Stimulated activated CD4-positive, alpha-beta T cell treated with anti-CD3 and anti-CD28 coated beads, Interleukin-2, amount 100 ng/mL, for 4 hours (primary cell): ENCODE measurements at places on chromosomes 3 and 15.

GRCh38 chr15:48278666-48279065 is 52.6 kb upstream of the DUT start:
- DNase-seq, result no peak

DNA sequence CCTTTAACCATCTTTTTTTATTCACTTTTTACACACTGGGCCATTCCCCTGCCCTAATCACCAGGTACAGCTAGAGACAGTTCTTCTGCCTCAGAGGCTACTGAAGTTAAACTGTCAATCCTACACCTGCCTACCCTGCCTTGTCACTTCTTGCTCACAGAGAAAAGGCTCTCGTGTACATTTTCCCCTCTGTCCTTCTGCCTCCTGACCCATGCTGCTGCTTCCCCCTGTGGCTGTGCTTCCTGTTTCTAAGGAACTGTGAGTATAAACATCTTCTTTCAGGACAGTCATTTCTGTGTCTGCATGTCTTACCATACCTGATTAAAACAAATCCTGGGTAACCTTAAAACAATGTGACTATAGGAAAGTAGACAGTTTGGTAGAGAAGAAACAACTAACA is 236.4 kb upstream of the MRPL3 start:
- DNase-seq, result no peak

- no peak for DNase-seq
Observed at GRCh38 chr3:110198717-110199587, 861.6 kb upstream of the DPPA4 start.

DNA sequence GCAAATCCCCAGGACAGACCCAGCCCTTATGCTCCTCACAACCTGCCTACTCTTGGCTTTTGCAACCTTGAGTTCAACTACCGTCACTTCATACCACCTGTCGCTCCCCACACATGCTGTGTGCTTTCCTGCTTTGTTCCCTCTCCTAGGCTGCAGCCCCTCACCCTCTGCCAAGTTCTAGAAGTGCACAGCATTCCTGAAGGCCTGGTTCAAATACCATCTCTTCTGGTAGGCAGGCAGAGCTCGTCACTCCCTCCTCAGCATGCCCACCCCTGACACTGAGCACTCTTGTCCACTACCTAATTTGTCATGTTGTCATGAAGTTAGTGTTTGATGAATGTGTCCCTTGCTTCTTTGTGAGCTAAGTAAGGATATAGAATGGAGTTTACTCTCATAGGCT is 129.6 kb downstream of the SEMA6D start:
- no peak for DNase-seq

DNA sequence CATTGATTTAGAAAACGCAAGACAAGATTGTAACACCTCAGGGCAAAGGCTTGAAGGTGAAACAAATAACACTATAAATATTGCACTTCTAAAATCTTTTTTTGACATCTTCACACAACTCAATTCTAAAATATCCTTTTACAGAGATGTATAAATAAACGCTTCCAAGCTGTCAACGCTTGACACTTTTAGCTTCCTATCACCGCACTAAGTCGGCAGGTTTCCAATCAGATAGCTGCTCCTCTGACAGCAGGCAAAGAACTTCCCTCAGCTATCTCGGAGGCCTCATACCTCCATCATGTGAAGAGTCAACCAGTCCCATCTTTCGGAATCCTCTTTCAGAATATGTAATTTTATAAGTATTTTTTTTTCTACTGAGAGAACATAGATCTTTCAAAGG is 71.0 kb downstream of the PCOLCE2 start:
- DNase-seq, result no peak

DNA sequence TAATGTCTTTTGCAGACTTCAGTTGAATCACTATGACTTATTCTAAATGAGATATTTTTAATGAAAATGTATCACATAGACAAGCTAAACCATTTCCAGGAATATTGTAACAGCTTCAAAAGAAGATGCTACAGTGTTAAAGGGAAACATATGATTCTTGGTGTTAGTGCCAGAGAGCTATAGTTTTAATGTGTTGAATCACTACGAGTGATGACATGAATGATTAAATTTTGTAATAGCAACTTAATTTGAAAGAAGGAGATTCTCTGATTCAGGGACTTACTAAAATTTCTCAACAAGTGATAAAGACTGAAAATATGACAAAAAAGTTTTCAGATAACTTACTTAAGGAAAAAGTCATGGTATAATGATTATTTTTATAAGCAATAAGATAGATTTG is 267.3 kb upstream of the SLITRK3 start:
- DNase-seq, result no peak

DNA sequence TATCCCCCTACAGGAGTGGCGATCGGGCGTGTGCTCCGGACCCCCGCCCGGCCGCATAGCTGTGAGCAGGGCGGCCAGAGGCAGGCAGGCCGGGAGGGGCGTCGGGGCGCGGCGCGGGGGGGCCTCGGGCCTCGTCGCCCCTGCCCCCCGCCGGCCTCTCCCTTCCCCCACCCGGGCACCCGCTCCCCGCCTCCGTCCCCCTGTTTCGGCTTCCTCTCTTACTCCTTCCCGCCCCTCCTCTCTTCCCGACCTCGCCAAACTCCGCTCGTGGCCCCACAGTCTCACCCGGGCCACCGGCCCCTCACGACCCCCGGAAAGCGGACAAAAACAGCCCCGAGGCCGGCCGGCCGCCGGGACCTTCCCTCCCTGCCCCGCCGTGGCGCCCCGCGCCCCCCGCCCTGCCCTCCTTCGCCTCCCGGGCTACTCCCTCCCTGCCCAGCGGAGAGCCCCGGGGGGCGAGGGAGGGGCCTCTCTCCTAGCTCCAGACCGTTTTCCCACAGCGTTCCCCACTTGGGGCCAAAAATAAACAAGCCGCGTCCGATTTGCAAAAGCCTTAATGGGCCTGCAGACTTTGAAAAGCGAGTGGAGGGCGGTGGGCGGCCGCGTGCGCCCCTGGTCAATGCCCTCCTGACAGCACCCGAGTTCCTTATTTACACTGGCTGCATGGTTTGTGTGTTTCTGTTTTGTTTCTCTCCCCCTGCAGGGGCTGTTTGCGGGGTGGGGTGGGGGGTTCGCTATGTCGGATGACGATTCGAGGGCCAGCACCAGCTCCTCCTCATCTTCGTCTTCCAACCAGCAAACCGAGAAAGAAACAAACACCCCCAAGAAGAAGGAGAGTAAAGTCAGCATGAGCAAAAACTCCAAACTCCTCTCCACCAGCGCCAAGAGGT is 1.0 kb downstream of the UBE2E1 start:
- DNase-seq, result no peak

DNA sequence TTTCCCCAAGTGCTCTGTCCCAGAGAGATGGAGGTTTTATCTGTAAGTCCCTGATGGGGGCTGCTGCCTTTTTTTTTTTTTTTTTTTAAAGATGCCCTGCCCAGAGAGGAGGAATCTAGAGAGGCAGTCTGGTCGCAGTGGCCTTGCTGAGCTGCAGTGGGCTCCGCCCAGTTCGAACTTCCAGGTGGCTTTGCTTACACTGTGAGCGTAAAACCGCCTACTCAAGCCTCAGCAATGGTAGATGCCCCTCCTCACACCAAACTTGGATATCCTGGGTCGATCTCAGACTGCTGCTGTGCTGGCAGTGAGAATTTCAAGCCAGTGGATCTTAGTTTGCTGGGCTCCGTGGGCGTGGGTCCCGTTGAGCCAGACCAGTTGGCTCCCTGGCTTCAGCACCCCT is 51.6 kb downstream of the SLC2A2 start:
- no peak for DNase-seq

DNA sequence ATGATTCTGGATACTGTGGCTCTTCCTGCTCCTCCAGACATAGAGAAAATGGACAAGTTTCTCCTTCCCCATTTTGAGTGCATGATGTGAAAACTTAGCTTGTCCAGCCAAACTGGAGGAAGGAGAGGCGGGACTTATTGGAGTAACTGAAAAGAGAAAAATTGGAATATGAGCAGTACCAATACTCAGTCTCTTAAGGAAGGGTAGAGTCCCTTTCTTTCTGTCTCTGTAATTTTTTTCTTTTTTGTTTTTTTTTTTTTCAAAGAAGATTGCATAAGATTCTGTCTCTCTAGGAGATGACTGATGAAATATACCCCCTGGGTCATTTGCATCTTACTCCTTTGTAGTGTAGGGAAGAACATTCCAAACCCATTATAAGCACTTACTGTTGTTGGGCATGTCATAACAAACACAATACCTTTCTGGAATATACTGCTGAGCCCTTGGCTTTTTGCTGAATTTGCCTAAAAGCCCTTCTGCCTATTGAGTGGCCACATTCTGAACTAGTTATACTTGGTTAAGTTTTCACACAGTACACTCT is 498.1 kb upstream of the TPRG1 start:
- no peak for DNase-seq

DNA sequence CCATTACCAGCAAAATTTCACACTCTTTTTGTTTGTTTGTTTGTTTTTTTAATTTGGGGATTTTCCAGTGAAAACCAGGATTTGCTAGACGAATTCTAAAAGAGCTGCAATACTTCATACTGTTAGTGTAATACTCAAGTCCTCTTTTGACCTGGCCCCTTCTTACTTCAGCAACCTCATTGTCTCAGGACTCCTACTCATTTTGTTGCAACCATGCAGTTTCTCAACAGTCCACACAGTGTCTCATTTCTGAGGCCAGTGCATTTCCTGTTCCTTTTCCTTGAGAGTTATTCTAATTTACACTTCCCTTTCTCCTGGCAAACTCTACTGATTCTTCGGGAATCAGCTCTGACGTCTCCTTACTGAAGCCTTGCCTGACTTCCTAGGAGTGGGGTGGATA is 35.6 kb downstream of the NSUN3 start:
- DNase-seq, result no peak

- no peak for DNase-seq
Observed at GRCh38 chr3:49747792-49748480, 24.2 kb upstream of the GMPPB start.

- DNase-seq, result no peak
Observed at GRCh38 chr15:28899061-28899738, 13.4 kb downstream of the APBA2 start.

DNA sequence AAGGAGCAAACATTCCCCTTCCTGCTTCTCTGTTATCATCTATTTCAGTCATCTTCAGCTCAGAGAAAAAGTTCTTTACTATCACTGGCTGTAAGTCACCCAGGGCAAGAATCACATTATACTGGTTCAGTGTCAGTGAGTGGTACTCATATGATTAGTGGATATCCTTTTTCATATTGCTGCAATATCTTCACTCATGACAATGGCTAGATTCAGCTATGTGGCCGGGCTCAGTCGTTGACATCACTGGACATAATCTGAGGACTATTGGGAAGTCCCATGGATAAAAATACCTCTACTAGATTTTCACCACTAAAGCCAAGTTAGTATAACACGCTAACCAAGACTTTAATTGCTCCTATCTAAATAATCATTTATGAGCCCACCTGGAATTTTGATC is 91.3 kb upstream of the UBE2E2 start:
- DNase-seq, result no peak

DNA sequence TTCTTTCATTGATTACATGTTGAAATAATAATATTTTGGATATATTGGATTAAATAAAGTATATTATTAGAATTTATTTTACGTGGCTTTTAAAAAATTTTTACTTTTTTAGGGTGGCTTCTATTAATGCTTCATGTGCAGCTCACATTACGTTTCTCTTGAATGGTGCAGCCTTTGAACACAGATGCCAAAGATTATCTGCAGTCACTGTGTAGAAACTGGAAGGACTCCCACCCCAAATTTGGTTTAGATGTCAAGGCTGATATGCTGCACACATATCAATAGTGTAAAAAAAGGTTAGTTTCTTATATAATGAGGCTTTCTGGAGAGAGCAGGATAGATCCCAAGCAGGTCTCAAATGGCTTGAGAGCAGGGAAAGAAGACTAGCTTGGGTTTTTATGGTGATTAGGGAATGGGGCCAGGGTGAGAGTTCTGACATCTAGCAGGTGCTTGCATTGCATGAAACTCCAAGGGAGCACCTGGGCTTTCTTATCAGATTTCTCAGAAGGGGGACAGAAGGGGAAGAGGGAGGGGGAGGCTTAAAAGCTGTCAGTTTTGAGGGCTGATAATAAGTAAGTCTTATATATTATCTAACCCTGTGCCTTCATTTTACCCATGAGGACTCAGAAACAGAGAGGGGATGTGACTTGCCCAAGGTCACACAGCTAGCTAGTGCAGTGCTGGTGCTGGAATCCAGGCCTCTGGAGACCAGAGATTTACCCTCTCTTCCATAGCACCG is 89.6 kb downstream of the CHST2 start:
- DNase-seq, result no peak

GRCh38 chr3:148604270-148605085 is 93.2 kb upstream of the AGTR1 start:
- no peak for DNase-seq

- no peak for DNase-seq
Observed at GRCh38 chr3:134803051-134803505, 8.0 kb downstream of the EPHB1 start.

DNA sequence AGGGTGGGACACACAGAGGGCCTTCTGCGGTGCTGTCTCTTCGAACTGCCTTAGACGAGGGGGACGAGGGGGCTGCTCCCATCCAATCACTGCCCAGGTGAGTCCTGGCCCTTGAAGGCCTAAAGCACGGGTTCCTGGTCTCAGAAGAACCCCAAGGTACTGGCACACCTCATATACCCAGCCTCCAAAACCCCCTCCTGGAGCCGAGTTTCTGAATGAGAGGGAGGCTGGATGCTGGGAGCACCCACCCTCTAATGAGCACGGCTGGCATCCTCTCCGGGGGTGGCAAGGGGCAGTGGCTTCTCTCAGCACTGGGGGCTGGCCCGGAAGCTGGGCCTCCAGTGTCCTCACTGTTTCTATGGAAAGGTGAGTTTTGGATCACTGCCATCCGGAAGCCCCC is 165.6 kb downstream of the LRRK1 start:
- no peak for DNase-seq

GRCh38 chr15:75454471-75455378 is 3.2 kb upstream of the SIN3A start:
- DNase-seq, result peak; percentile 78

DNA sequence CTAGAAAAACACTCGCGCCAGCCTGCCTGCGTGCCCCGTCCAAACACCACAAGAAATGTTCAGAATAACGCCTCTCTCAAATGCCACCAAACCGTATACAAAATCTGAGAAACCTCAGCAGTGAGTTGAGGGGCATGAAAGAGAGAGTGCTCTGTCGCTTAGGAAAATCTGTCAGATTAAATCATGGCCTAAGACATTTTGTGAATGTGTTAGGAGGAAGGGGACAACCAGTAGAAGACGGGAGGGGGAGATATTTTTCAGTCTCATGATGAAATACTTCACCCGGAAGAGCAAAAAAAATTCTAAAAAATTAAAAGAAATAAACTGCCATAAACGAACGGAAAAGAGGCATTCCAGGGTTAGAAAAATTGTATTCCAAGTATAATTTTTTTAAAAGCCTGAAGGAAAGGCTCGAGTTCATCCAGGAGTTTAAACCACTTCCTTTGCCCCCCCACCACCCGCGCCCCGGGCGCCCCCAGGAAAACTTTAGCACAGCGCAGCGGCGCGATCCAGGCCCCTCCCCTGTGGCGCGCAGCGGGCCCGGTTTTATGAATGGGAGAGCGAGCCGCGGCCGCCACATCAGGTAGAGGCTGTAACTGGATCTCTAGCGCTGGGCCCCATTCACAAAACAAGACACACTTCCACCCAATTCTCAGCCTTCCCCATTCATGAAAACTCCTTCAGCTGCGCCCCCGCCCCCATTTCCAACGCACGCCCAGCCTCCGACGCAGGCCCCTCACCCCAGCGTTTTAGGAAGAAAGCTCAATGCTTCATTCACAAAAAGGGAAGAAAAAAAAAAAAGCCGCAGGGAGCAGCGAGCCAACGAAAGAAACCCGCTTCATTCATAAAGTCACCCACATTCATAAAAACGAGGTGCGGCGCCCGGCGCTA is 1.4 kb downstream of the ETV5 start:
- no peak for DNase-seq

GRCh38 chr3:127647166-127647844 is 18.3 kb downstream of the PODXL2 start:
- DNase-seq, result no peak
